Stimulated activated CD8-positive, alpha-beta memory T cell treated with anti-CD3 and anti-CD28 coated beads, Interleukin-7, amount 100 ng/mL, for 4 hours (primary cell): ENCODE measurements at places on chromosomes 16 and 17.

GRCh38 chr17:76207275-76208059, 32.8 kb downstream of the RNF157 start:
- no peak for DNase-seq

DNA sequence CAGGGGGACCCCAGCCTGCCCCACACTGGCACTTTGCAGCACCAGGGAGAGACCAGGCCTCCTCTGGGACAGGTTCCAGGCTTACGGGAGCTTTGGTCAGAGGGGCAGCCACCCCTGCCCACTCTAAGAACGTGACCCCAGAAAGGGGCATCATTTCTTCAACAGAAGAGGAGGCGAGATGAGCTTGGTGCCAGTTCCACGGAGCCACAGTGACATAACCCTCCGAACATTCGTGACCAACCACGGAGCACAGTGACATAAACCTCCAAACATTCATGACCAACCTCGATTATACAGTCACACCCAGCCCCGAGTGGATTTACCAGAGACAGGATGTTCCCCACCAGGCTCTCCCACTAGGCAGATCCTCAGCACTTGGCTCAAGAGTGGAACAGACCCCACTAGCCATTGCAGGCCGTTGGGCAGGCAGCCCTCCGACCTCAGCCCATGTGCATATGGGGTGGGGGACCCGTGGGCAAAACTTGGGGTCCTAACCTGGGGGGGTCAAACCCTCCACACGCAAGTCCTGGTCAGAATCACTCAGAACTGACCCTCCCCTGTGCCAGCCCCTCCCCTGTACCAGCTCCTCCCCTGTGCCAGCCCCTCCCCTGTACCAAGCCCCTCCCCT, 112.9 kb downstream of the METRNL start:
- no peak for DNase-seq

DNA sequence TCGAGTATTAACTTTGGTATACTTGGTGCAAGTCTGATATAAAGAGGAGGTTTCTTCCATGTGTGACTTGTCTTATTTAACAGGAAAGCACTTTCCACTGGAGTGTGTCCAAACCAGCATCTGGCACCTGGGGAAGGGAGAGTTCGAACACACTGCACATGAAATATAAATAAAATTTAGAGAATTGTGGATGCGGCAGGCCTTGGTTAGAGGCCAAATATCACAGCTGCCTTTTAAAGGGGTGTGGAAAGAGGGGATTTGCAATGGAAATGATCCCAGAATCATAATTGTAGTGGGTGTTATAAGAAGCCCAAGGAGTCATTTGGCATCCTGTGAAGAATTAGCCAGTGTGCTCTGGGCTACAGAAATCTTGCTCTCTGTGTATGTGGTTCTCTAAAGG, 4.3 kb upstream of the NXN start:
- DNase-seq = no peak

DNA sequence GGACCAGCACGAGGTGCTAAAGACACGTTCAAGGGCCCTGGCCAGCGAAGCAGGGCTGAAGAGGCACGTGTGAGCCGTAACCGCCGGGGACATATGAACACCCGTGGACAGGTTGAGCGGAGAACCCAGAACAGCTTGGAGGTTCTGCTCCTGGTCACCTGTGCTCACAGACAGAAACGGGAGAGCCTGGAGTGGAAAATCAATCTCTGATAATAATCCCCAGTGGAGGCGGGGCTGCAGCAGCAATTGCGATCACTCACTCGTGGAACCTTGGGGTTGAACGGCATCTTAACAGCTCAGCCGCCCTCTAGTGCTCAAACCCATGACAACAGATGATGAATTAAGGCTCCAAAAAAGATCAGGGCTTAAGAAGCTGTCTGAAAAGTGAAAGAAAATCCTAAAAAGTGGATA, 25.6 kb downstream of the WIPI1 start:
- DNase-seq = no peak

DNA sequence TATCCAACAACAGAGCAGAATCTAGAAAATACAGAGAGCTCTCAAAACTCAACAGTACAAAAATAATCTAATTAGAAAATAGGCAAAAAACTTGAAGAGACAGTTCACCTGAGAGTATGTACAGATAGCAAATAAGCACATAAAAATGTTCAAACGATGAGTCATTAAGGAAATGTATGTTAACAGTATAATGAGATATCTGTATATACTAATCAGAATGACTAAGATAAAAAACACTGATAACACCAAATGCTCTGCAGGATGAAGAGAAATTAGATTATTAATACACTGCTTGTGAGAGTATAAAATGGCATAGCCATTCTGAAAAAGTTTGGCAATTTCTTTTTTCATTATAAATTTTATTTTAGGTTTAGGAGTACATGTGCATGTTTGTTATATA, 1307.6 kb upstream of the GOT2 start:
- DNase-seq = no peak

DNA sequence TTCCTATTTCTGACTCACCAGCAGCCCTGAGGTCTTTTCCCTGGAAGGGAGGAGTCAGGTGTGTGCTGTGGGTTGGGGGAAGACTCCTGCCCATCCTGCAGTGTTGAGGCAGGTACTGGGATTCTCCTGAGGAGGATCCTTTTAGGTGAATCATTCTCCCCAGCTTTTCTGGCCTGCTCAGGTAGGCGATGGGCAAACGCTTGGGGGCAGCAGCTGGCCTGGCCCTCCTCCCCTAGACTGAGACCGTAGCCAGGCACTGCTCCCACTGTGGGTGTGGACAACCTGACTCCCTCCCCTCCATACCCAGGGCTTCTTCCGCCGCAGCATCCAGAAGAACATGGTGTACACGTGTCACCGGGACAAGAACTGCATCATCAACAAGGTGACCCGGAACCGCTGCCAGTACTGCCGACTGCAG, 15.1 kb downstream of the GJD3 start:
- no peak for DNase-seq
